Stimulated activated CD4-positive, alpha-beta T cell treated with anti-CD3 and anti-CD28 coated beads, TNF-alpha, amount 100 ng/mL, for 1 hour (primary cell): ENCODE measurements at places on chromosomes 5 and 9.

GRCh38 chr5:134426361-134426760, 14.7 kb upstream of the CDKN2AIPNL start:
- no peak for DNase-seq

DNA sequence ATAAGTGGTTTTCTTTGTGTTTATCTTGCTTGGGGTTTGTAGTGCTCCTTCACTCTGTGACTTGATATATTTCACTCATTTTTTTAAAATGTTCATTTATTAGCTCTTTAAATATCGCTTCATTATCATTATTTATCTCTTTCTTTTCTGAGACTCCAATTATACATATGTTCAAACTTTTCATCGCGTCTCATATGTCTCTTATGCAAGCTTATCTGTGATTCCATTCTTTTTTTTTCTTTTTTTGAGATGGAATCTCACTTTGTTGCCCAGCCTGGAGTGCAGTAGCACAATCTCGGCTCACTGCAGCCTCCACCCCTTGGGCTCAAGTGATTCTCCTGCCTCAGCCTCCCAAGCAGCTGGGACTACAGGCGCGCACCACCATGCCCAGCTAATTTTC, 73.9 kb upstream of the GABRP start:
- no peak for DNase-seq

DNA sequence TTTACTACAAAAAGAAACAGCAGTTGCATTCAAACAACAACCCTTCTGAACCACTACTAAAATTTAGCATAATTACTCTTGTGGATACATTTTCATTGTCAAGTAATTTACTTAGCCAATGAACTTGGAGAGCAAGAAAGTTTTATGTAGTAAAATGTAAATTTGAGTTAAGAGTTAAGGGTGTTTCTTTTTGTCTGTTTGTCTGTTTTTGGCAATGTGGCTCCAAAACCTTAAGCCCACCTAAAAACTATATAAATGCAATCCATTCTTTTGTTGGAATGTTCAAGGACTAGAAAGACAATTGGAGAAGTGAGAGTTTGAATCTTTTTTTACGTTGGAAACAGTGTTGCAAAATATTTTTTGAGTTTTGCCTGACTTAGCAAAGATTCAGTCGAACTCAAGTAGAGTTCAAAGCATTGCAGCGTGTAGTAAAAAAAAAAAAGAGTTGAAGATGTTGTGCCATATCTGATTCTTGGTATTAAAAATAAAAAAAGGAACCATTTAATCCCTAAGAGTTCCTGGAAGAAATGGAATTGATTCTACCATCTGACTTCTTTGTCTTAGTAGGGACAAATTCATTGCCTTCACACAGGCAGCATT, 867 bp downstream of the SYK start:
- no peak for DNase-seq

- no peak for DNase-seq
Observed at GRCh38 chr9:23539311-23539710, 286.7 kb downstream of the ELAVL2 start.

GRCh38 chr5:171907725-171908343, 98.6 kb downstream of the FBXW11 start:
- DNase-seq, result no peak

- DNase-seq, result no peak
Observed at GRCh38 chr5:130290219-130290618, 386.0 kb downstream of the CHSY3 start.

- no peak for DNase-seq
Observed at GRCh38 chr9:137110147-137110910, 4.2 kb downstream of the DPP7 start.

GRCh38 chr9:15426019-15426418, 3.3 kb downstream of the SNAPC3 start:
- no peak for DNase-seq

DNA sequence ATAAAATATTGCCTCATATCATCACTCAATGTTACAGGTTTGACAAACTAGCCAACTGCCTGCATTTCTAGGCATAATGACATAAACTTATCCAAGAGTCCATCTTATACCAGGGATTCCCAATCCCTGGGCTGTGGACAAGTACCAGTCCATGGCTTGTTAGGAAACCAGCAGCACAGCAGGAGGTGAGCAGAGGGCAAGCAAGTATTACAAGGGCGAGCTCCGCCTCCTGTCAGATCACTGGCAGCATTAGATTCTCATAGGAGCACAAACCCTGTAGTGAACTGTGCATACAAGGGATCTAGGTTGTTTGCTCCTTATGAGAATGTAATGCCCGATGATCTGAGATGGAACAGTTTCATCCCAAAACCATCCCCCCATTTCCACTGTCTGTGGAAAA, 144.9 kb downstream of the PRKACG start:
- DNase-seq, result no peak
